Activated naive CD8-positive, alpha-beta T cell treated with anti-CD3 and anti-CD28 coated beads, Interleukin-2, amount 50 U/mL, for 16 hours (primary cell): ENCODE measurements at places on chromosomes 2 and 18.

DNA sequence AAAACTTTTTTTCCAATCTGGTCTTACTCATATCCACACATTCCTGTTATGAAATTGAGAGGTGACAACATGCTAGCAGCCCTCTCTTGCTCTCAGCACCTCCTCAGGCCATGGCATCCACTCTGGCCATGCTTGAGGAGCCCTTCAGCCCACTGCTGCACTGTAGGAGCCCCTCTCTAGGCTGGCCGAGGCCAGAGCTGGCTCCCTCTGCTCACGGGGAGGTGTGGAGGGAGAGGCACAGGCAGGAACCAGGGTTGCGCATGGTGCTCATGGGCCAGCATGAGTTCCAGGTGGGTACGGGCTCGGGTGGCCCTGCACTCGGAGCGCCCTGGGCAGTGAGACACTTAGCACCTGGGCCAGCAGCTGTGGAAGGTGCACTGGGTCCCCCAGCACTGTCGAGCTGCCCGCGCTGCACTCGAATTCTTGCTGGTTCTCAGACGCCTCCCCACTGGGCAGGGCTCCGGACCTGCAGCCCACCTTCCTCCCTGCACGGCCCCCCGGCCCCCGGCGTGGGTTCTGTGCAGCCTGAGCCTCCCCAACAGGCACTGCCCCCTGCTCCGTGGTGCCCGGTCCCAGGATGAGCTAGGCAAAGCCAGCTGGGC, 1669.6 kb upstream of the CELF4 start:
- no peak for DNase-seq

GRCh38 chr2:56334622-56335021, 150.8 kb downstream of the CCDC85A start:
- no peak for DNase-seq

- DNase-seq: no peak
These were observed 206.7 kb downstream of the EIPR1 start for GRCh38 chr2:3170792-3171455.

DNA sequence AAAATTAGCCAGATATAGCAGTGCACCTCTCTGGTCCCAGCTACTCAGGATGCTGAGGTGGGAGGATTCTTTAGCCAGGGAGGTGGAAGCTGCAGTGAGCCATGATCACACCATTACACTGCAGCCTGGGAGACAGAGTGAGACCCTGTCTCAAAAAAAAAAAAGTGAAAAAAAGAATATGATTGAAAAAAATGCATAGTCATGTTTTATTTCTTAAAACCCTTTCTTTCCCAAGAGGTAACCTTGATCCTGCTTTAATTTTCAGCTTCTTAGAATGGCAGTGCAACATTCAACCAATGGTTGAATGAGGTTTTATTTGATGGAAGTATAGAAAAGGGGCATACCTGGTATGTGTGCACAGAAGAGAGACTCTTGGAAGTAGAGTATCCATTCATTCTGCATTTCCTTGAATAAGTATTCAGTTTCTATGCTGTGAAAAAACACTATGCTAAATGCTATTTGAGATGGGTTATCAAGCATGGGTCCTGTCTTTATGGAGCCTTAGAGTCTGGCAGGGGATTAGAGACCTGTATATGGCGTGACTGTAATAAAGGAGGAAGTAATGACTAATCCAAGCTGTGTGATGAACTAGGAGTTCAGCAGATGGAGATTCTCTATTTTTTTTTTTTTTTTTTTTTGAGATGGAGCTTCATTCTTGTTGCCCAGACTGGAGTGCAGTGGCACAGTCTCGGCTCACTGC, 146.3 kb downstream of the WDSUB1 start:
- no peak for DNase-seq

DNA sequence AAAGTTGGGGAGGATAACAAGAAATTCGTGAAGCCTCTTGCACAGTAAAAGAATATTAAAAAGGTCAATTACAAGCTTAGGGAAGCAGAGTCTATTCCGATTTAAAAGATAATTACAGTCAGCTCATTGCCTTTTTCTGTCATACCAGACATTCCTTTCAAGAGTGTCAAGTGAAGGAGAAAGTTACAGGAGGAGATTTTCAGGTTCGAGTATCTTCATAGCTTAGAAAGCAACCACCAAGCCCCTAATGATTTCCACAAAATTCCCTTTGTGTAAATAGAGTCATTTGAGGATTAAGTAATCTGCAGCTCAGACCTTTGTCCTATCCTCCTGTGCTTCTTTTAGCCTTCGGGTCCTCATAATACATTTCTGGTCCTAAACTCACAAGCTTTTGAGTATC, 414.9 kb downstream of the CDH2 start:
- DNase-seq: no peak

DNA sequence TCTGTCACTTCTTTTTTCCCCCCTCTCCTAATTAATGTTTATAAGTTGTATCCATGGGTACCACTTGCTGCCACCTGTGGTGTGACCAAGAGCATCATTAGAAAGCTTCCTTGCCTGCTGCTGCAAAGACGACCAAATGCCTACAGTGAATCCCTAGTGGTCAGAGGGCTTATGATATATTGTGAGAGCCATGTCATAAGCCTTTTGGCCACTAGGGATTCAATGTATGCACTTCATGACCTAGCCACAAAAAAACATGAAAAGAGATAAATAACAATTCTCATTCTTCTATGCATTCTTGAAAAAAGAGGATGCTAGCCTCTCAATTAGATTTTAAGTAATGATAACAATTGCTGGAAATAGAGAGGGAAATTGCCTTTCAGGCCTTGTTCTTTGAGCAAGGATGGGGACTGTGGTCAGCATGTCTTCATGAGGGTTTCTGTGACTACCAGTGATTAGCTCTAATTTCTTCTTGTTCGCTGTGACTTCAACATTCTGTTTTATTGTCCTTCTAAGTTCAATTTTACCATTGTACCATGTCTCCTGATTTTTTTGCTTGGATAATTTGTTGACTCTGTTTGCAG, 435.3 kb downstream of the TGIF1 start:
- DNase-seq: no peak

GRCh38 chr2:88016960-88017779, 823 bp upstream of the RNU2-63P start:
- DNase-seq: no peak

GRCh38 chr2:53353135-53354114, 414.2 kb upstream of the CHAC2 start:
- DNase-seq: no peak

- no peak for DNase-seq
These were observed 1.8 kb downstream of the RNF138 start for GRCh38 chr18:32093523-32093922.
